Amygdala (tissue), 56 donors: ENCODE measurements at places on chromosomes 12 and 14.

- peak; percentile 69 for DNase-seq
These were observed at the start of gene TPI1 for GRCh38 chr12:6867413-6868210. Gene TPI1 (plus strand): TSS chr12:6867531. CDS start chr12:6867567, 36 bp downstream.

- DNase-seq = no peak
These were observed 165.8 kb downstream of the PPM1H start for GRCh38 chr12:62769076-62769619.

DNA sequence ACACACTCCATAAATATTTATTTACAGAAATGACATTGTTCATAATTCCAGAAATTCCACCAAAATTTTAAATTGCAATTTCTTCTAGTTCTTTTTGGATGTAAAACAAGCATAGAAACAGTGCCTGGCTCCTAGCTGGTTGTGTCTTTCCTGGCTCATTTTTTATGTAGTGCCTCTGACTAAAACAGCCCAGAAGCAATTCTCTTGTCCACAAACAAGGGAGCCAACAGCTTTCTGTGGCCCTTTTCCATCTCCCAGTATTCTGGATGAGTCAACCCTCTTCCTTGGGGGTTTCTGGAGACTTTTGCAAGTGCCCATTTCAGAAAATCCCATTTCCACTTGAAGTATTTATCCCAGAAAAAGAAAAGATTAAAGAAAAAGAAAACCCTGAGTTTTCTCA, 141.4 kb downstream of the PHLDA1 start:
- no peak for DNase-seq

GRCh38 chr12:23281295-23281694, 656.3 kb downstream of the ETNK1 start:
- DNase-seq = no peak

DNA sequence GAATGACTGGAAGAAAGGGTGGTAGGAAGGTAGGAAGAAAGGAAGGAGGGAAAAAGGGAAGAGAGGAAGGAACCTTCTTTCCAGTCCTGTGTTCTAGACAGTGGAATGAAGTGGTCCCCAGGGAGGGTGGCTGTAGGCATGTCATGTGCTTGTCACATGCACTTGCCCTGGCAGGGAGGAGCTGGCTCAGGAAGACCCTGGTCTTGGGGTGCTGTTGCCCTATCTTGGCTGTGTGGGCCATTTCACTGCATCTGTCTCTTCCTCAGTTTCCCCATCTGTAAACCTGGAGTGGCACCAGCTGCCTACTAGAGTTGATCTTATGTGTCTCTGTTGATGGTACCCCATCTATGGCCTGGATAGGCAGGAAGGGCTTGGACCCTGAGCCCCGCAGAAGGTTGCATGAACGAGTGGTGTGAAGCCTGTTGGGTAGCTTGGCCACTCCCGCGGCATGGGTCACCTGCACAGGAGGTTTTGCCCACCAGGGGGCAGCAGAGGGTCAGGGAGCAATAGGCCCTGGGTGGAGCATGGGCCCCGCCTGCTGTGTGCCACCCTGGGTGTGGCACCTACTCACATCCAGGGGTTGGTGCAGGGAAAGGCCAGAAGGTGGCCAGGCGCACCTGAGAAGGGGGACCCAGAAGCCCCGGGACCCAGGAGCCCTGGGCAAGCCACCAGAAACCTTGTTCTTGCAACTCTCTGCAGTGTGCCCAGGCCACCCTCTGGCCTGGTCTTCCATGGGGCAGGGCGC, 25.1 kb downstream of the MEG3 start:
- DNase-seq = no peak

DNA sequence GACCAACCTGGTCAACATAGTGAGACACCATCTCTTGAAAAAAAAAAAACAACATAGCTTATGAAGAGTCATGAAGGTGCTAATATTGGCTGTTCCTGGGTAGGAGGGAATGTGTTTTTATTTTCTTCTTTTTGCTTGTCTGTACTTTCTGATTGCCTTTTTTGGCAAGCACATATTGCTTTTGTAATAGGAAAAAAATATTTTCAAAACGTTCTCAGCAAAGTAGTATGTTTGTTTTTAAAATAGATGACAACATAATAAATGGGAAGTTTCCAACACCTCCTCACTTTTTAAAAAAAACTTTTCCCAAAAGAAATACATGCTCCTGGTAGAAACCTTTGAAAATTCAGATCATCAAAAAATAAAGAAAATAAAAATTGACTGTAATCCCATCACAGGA, 20.9 kb downstream of the FOS start:
- no peak for DNase-seq

DNA sequence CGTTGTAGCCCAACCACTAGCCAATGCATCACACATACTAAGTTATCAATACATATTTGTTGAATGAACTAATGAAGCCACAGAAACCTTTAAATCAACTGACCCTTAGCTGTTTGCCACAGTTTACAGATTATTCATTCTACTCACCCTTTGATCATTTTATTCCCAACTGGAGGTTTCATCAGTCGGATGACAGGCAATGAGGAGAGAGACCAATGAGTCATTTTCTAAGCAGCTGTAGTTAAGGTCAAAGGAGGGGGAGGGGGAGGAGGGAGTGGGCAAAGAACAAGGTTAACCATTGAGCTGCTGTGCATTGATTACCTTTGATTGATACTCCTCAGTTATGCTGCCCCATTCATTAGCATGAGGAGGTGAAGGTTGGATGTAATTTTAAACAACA, 469.5 kb downstream of the VRK1 start:
- DNase-seq = no peak

DNA sequence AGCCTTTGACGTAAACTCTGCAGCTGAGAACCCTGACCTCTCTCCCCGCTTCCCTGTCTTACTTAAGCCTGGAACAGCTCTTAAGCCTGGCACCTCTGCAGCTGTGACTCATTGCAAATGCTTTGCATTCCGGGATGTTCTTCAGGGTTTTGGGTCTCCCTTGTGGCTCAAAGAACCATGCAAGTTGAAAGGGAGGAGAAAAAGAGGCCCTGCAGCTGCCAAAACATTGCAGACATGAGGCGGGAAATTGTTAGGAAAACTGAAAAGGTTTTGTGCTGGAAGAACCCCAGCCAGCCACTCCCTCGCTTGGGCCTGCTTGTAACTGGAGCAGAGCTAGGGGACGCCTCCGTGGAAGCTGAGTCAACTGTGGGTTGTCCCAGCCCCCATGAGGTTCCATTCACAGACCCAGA, 60.2 kb upstream of the FERMT2 start:
- no peak for DNase-seq

DNA sequence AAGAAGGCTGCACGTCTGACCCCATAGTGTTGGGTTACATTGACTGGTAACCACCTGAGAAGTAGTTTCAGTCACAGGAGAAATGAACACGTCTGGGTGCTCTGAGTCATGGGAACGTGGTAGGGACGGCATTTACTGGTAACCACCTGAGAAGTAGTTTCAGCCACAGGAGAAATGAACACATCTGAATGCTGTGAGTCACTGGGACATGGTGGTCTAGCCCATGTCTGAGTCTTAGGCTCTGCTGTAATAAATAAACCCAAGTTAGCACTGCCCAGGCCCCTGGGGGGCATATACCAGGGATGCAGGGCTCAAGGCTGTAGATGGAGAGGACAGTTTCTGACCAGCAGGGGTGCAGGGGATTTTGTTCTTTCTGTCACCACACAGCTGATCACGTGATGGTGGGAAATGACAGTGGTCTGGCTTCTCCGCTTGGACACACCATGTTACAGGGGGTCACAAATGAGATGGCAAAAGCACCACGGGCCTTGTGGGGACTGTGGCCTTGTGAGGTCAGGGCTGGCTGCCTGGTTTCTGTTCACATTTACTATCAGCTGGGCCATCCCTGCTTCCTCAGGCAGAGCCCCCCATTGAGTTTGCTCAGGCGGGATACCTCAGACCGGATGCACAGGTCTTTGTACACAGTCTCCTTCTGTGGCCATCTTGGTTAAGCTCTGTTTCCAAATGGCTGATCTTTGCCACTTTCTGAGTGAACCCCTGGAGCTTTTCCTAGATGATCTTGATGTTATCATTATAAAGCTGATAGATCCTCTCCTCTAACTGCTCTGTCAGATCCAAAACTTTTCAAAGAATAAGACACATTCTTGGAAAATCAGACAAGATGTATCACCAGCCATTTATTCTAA, 9.8 kb upstream of the C12orf42 start:
- no peak for DNase-seq
